ENCODE measurements at places on chromosomes 6 and 20.
A peak's percentile ranks its signal among the peaks of the same experiment; 100 is the strongest.

DNA sequence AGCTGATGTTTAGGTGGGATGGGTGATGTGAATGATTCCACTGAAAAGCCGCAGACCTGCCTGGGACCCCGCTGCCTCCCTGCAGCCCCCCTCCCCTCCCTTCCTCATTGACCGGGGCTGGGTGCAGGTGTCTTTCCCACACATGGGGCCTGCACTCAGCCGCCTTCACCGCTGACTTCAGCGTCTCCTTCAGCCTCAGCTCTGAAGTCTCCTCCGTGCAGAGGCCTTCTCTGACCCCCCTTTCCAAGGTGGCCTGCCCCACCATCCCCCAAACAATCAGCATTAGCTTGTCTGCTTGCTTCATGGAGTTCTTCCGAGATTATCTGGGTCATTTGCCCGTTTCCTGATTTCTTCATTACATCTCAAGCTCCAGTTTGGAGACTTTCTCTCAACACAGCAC lies 140.7 kb downstream of the SMOC2 start:
- no peak for DNase-seq

GRCh38 chr6:170516783-170517616 lies 36.1 kb downstream of the PSMB1 start:
- DNase-seq = peak; percentile 70

DNA sequence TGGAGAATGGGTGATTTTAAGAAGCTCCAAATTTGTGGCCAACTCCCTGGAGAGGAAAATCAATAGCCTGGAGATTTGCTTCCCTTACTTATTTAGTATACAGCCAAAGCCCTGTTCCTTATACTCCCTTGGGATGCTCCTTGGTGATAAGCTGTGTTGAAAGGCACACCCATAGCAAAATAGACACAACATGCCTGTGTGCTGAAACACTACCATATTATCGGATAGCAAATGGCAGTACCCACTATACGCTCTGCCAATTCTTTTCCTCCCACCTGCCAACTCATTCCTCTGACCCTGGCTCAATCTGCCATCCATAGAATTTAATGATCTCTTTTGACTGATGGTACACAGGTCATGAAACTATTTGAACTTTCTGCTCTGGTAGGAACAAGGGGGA lies 98.2 kb downstream of the CLIC5 start:
- no peak for DNase-seq

GRCh38 chr6:102154176-102154575 lies 760.7 kb downstream of the GRIK2 start:
- DNase-seq = no peak

GRCh38 chr6:83462524-83462923 lies 31.7 kb upstream of the ME1 start:
- DNase-seq = no peak

- no peak for DNase-seq
Observed at GRCh38 chr6:134379076-134379475, 61.2 kb upstream of the SGK1 start.

DNA sequence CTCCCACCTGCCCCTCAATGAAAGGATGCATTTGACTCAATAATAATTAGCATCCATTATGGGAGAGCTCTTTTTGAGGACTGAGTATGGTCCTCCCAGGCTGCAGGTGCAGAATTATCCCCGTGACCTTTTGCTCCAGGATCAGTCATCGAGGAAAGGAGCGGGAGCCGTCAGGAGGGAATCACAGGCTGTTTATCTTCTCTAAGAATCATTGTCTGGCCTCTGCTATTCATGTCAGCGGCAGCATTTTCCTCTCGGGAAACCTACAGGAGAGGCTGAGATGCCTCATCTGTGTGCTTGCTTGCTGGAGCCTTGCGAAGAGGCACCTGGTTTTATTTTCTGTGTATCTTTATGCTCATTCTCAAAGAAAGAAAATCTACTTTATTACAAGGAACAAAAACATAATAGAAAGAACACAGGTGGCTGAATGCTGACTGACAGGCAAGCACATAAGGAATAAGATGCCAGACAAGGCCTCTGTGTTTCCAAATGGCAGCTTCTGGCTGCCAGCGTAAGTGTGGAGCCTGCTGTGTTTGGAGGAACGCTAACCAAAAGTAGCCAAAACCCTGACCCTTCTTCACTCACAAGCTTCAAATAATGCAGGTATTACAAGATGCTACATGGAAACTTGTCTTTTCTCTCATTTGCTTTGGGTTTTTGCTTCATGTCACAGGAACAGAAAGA lies 539.1 kb upstream of the MARCKS start:
- no peak for DNase-seq

DNA sequence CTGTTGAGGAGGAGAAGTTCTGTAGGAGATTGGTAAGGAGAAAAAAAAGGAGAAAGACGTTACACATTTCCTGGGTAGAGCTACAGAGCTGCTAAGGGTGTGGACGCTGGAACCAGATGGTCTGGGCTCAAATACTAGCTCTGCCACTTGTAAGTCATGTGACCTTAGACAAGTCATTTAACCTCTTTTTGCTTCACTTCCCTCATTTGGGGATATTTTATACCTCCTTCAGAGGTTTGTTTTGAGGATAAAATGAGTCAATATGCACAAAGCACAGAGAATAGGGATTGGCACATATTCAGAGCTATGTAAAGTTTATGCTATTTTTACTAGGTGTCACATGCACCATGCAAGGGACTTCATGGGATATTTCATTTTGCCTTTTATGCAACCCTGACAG lies 708.8 kb downstream of the DHX35 start:
- no peak for DNase-seq

- no peak for DNase-seq
Observed at GRCh38 chr6:169246445-169246844, 7.2 kb downstream of the THBS2 start.

- no peak for DNase-seq
Observed at GRCh38 chr6:107237992-107238660, 122.8 kb upstream of the BEND3 start.

DNA sequence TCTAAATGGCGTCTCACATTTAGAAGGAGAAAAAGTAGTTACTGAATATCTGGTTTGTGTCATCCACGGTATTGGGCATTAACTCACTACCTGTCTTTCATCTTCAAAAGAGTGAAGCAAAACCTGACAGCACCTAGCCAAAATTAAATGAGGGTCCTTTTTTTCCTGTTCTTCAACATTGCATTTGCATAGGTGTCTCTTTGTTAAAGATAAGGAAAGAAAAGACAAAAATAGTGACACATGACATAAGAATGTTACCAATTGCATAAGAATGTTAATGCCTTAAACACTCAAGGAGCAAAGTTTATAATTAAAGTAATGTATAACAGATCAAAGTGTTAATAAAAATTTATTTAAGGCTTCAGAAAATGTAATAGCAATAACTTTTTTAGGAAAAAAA lies 61.4 kb upstream of the MANEA start:
- DNase-seq = no peak

- DNase-seq = no peak
Observed at GRCh38 chr6:4450237-4450636, 314.9 kb upstream of the ECI2 start.

- no peak for DNase-seq
Observed at GRCh38 chr6:16698162-16698533, 63.1 kb downstream of the ATXN1 start.

GRCh38 chr6:167550941-167551627 lies 226.2 kb downstream of the TTLL2 start:
- no peak for DNase-seq

DNA sequence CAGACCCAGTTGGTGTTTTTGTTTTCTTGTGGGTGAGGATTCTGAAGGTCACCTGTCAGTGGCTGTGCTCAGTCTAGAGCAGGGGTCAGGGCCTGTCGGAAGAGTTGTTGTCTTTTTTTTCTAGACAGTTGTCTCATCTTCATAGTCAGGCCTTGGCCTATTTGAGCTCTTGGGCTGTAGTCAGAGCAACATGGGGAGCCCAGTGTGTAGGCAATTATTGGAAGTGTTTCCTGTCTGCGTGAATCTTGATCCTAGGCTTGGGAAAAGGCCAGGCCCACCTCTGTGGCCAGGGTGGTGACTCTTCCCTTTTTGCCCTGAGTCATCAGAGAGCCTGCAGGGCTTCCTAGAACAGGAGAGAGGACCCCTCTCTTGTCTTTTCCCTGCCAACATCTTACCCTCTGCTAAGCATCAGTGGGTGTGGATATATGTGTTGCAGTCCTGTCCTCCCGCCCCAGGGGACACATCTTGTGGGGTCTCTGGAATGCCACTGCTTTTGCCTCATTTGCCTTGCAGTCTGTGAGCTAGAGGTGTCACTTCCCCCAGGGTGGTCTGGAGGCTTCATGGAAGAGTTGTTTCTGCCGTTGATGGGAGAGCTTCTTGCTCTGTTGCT lies 11.4 kb downstream of the TJAP1 start:
- no peak for DNase-seq

- DNase-seq = no peak
Observed at GRCh38 chr20:51272401-51272800, 249.5 kb upstream of the KCNG1 start.

DNA sequence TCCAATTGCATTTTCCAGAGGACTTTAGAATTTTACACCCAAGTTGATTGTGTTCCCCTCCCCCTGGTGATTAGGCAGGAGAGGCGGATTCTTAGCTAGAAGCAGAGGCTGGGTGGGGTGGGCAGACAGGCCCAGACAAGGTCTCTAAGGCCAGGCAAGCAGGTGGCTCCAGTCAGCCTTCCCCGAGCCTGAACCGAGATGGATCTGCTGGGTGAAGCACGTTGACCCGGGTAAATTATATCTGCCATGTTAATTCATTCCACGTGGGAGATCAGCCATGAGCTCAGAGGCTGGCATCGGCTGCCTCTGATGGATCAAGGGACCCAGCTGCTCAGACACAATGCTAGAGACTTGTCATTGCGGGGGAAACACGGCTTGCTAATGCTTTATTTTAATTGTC lies 159.5 kb upstream of the MAFB start:
- DNase-seq = no peak

DNA sequence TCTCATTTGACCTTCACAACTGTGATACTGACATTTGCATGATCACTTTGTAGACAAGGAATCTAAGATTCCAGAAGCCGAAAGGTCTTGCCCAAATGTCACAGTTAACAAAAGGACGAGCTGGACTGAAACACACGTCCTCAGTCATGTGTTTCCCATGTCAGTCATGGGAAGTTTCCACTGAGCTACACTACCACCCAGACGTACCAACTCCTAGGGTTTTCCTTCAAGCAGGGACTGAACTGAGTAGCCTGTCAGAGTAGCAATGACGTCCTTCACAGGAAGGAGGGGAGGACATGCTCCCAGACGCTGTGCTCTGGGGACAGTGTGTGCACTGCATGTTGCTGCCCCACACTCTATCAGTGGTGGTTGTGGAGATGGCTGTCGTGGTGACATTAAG lies 215.8 kb upstream of the SMLR1 start:
- DNase-seq = no peak

DNA sequence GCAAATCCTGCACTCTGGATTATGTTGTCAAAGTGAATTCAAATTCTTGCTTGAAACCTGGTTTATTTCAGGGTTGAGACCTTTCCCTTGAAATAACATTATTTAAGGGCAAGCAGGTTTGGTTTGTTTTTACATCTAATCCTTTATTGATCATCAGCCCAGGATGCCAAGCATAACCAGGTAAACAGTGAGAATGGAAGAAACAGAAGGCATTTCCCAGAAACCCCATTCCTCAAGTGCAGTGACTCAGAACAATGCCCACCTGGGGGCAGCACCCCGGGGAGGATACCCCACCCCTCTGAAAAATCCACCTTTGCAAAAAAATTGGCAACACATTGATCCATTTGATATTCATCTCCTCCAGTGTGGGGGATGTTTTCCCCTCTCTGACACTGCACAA lies 32.5 kb downstream of the POFUT1 start:
- DNase-seq = no peak

DNA sequence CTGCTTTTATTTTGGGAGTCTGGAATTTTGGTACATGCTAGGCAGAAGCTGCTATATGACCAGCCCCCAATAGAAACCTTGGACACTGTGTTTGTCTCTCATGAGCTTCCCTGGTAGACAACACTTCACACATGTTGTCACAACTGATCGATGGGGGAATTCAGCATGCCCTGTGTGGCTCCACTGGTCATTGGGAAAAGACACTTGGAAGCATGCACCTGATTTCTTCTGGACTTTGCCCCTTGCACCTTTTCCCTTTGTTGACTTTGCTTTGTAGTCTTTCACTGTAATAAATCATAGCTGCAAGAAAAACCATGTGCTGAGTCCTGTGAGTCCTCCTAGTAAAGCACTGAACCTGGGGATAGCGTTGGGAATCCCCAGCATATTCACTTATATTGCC lies 7.9 kb upstream of the WFDC10A start:
- no peak for DNase-seq

- DNase-seq = no peak
Observed at GRCh38 chr6:105135907-105136430, 43.8 kb downstream of the POPDC3 start.

DNA sequence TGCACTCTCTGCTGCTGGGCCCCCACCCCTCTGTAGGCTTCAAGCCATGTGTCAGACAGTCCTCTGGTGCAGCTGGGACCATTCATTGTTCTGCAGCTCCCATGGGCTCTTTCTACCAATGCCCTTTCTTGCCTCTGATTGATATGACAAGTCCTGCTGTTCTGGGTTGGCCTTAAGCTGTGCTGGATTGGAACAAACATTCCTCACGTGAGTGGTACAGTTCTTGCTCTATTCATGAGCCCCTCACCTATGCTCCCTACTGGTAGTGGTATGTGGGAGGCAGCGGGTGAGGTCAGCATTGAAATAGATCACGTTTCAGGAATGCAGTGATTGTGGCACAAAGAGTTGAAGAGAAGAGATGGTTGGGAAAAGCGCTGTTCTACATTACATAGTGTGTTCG lies 48.8 kb upstream of the RALY start:
- no peak for DNase-seq

- DNase-seq = no peak
Observed at GRCh38 chr20:36833275-36834020, 42.5 kb upstream of the TLDC2 start.

GRCh38 chr20:51703400-51704287 lies 64.5 kb downstream of the ATP9A start:
- no peak for DNase-seq

DNA sequence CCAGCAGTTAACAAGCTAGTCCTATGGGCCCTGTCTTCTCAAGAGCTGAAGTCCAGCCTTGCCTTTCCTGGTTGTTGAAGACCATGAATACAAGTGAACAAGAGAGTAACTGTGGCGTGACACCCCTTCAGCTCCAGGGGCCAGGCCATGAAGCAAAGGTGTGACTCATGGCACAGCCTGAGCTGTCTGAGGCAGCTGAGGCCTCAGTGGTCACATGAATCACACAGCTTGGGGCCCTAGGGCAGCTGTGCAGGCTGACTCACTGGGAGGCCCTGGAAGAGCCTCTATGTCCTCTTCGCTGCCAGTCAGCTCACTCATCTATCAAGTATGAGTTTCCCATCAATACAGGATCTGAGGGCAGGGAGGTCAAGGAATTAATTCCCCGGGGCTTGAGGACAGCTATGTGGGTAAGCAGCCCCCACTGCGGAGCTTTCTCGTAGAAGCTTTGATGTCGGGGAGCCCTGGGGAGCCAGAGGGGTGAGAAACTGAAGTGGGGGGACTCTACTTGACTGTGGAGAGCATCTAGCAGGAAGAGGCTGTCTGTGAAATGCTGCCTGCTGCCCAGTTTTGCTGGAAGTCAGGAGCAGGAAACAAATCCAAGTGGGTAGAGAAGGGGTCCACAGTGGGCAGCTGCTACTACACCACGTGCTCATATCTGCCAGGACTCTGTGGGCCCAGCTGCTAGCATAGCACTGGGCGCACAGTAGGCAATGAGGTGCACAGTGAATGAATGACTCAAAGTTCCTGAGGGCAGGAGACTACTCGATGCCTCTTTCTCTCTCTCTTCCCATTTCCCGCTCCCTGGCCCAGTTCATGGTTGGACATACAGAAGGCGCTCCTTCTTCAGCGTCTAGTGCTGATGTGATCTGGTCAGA lies 13.7 kb upstream of the FAM83C start:
- peak; percentile 34 for DNase-seq

- no peak for DNase-seq
Observed at GRCh38 chr6:14695579-14695978, 550.3 kb upstream of the JARID2 start.

Data from hematopoietic multipotent progenitor cell treated with erythropoietin and hydrocortisone succinate and interleukin-3 and kit ligand, for 8 days (in vitro differentiated cells).